ENCODE measurements at places on chromosomes 7 and 10.

DNA sequence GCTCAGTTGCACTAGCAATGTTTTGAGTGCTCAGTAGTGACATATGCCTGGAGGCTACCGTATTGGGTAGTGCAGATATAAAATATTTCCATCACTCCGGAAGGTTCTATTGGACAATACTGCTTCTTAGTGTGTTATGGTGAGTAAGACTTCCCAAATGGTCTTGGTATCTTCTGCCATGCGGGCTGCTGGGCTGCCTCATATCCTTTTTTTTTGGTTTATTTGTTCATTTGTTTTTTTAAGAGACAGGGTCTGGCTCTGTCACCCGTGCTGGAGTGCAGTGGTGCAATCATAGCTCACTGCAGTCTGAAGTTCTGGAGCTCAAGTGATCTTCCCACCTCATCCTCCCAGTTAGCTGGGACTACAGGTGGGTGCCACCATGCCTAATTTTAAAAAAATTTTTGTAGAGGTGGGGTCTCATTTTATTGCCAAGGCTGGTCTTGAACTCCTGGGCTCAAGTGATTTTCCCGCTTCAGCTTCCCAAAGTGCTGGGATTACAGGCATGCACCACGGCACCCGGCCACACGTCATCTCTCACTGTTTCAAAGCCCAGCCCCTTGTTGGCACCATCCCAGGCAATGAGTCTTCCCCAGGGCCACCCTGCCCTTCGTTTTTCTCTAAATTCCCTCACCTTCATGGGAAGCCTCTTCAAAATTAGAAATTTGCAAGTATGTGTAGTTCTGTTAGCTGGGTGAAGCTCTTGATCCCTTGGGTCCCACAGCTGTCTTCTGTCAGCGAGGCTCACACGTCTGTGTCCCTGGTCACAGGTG is 111.0 kb upstream of the KLF14 start:
- DNase-seq: no peak

DNA sequence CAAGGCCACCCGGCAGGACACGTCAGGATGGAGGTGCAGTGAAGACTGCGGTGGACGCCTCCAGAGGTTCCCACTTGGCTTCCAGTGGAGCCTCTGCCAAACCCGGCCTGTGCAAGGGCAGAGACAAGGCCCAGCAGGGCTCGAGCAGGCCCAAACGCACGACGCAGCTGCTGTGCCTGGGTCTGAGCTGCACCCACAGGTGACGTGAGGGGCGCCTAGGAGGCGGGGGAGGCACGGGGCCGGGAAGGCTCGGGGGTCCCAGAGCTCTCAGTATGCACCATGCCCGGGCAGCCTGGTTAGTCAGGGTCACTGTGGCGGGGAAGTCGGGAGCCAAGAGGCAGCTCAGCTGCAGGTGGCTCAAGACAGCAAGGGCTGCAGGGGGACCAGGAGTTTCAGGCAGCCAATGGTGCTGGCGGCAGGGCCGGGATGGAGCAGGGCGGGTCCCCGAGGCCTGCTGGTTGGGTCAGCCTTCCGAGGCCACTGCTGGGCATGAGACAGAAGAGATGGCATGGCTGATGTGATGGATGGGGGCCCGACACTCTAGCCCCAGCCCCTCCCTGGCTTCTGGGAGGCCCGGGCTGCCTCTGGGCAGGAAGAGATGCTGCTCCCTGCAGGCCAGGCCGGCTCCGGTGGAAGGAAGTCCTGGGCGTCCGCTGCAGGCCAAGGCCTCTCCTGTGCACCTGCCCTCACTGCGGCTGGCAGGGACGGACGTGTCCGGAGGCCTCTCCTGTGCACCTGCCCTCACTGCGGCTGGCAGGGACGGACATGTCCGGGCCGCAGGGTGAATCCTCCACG is 72.2 kb upstream of the CFAP46 start:
- DNase-seq: no peak

GRCh38 chr7:81330108-81330507 is 411.3 kb upstream of the SEMA3C start:
- DNase-seq: no peak

GRCh38 chr7:20005081-20005480 is 212.1 kb downstream of the MACC1 start:
- no peak for DNase-seq

DNA sequence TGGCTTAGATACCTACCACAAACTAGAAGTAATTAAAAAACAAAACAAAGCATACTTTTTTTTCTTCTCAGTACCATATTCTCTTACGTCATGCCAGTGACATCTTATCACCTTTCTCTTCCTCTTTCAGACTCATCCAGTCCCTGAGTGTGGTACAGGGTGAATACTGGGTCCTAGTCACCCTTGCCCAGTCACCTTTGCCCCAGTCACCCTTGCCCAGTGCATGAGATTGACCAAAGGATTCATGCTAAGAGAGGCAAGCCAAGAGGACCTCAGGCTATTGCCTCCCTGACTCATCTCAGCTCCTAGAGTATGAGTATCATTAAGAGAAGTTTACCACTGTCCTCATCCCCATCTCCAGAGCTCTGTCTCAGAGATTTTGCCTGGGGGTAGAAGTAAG is 10.0 kb upstream of the TSPAN12 start:
- no peak for DNase-seq
